Naive thymus-derived CD4-positive, alpha-beta T cell (primary cell): ENCODE measurements at places on chromosomes 7 and 10.
A peak's percentile ranks its signal among the peaks of the same experiment; 100 is the strongest.

GRCh38 chr7:24038993-24039392 is 245.0 kb upstream of the NPY start:
- H3K27ac ChIP-seq, result no peak overlapping the region
- H3K27me3 ChIP-seq, result no peaks in the 10 kb centered on the region
- DNase-seq, result no peak

DNA sequence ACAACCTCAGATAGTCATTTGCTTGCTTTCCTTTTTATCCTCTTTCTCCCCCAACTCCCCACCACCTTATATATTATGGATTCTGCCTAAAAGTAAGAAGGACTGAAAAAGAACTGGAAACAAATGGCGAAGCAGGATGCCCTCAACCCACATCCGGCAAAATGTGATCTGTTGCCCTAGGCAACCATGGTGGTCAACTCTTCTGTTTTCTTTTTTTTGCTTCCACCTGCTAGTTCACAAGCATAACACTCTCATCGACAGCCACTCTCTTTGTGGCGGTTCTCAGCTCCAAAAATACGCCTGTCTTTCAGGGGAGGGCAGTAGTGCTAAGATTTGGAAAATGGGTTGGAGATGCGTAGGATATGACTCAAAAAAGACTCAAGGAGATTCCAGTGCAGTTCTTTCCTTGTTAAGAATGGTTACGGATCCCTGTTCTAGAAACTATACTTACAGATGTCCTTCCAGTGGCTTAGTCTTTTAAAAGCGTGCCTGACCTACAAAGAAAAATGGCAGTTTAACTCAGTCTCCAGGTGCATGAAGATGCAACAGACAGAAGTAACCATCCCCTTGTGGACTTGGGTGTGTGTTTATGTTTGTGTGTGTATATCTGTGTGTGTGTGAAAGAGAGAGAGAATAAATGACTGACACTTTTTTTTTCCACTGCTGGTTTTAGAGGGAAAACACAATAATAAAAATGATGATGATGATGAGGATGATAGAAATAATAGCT is 10.7 kb downstream of the APBB1IP start:
- peaks cover 70% of the 10 kb centered on the region for H3K4me1 ChIP-seq
- peak overlapping the region; percentile 76 for H3K27ac ChIP-seq
- peak; percentile 91 for DNase-seq
- no peaks in the 10 kb centered on the region for H3K36me3 ChIP-seq
- peak overlapping the region; percentile 31 for H3K4me3 ChIP-seq

DNA sequence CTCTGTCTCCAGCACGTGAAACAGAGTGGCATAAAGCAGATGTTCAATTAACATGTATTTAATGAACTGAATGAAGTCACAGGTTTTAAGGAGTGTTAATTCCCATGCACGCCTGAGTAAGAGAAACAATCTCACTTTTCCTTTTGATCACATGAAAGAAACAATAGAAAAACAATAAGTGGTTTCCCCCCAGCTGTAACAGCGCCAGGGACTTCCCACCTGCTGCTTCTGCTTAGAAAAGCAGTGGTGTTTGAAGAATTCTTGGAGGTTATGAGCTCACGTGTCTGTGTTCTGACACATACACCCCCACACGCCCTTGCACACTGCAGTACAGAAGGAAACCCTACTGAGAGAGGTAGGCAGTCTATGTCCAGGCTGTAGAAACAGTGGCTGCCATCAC is 51.3 kb upstream of the FRMD4A start:
- no peaks in the 10 kb centered on the region for H3K36me3 ChIP-seq
- H3K4me1 ChIP-seq, result no peaks in the 10 kb centered on the region
- no peak overlapping the region for H3K27ac ChIP-seq

DNA sequence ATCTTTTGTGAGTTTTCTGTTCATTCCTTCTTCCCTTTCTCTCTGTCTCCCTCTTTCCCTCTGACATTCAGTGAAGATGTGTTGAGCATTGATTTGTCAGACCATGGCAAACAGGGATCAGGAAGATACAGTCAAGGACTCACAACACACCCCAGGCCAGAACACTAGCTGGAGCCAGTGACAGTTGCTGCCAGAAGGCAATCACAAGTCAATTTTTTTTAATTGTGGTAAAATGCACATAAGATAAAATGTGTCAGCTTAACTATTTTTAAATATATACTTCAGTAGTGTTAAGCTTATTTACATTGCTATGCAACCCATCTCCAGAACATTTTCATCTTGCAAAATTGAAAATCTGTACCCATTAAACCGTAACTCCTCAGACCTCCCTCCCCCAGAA is 62.6 kb downstream of the TEX36 start:
- no peak for DNase-seq
- no peaks in the 10 kb centered on the region for H3K36me3 ChIP-seq
- no peaks in the 10 kb centered on the region for H3K4me1 ChIP-seq
- H3K4me3 ChIP-seq, result no peak overlapping the region
- no peaks in the 10 kb centered on the region for H3K27me3 ChIP-seq
- no peak overlapping the region for H3K27ac ChIP-seq
